ENCODE measurements at places on chromosomes 3 and 15.

GRCh38 chr3:97917813-97918536 lies 54.3 kb downstream of the RIOX2 start:
- DNase-seq: no peak

- DNase-seq: no peak
These were observed 392.3 kb upstream of the ZNF717 start for GRCh38 chr3:76177610-76178009.

DNA sequence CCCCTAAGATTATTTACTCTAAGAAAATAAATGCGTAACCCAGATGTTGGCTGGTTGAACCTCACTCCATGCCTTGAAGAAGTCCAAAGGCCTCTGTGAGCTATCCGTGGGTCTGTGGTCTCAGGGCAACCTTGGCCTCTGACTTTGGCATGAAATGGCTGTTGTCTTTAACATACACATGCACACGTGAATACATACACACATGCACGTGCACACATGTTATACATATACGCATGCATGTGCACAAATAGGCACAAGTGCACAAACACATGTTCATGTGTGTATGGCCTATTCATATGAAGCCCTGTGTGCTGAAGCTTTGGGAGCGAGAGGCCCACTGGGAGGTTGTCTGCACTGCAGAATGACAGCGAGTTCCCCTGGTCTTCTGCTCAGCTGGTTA lies 50.8 kb downstream of the KLF15 start:
- no peak for DNase-seq

DNA sequence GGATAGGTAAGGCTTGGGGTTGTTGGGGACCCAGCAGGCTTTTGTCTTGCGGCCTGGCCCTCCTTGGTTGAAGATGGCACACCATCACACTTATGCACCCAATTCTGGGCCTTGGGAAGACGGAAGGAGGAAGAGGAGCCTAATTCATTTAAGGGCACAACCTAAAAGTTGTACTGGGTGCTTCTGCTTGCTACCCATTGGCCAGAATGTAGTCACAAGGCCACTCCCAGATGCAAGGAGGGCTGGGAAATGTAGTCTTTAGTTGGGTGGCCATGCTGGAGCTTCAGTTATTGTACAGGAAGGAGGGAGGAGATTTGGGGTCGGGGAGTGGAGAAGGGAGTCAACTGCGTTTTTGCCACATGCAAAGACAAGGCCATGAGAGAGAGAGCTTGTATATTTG lies 109.2 kb downstream of the TMEM266 start:
- peak; percentile 25 for DNase-seq

DNA sequence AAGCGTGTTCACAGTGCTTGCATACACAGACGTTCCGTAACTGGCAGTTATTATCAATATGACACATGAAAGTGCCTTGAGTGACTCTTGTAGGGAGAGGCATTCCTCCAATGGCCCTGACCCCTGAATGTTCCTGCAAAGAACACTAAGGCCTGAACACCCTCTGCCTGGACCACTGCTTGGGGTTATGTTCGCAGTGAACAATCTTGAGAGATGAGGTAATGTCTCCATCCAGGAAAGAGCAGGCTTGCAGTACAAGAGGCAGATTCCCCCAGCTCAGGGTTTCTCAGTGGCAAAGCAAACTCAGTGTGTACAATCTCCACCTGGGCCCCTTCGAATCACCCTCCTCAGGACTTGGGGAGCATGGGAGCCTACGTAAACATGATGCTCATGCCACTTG lies 324.6 kb downstream of the MAGI1 start:
- no peak for DNase-seq

DNA sequence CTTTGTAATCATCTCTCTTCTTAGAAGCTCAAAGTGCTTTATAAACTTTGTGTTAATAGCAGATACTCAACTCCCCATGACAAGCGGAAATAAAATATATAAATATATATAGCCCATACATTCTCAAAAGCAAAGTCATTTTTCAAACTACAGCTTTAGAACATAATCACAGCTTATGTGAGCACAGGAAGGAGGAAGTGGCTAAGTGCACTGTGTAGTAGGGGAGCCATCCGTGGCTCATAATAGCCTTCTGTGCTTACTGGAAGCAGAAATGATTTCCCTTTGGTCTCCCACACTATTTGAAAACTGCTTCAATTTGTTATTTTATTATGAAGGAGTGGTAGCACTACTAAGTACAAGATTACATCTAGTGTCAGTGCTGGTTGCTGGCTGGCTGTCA lies 151.4 kb upstream of the ARL6 start:
- no peak for DNase-seq

GRCh38 chr15:55742927-55743728 lies at the start of gene PRTG:
PRTG (minus strand) TSS chr15:55743152; CDS start chr15:55742931, 221 bp downstream.
- no peak for DNase-seq

DNA sequence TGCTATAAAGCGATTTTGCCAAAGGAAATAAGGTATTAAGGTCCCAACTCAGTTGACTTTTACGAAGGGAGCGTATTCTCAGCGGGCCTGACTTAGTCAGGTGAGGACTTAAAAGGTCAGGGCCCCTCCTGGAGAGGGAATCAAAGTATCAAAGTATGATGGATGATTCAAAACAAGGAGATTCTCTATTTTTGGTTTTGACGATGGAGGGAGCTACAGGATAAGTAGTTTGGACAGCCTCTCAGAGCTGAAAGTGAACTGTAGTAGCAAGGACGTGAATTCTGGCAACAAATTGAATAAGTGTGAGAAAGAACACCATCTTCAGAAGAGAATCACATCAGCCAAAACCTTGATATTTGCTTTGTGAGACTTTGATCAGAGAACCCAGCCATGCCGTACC lies 1186.5 kb downstream of the SI start:
- DNase-seq: no peak

DNA sequence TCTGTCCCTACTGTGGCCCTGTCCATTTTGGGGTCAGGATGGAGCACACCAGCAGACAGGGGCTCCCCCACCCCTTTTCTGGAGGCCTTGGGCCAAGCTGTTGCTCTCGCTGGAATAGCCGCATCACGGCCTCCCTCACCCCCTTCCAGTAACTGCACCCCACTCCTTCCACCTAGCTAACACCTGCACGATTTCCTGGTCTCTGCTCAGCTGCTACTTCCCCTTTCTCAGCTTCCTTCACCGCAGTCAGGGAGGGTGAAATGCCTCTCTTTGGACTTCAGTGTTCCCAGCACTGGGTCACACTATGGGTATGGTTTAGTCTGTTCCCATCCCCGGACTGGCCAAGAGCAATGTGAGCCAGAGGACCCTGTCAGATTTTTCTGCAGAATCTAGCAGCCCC lies 400.2 kb downstream of the MCTP2 start:
- no peak for DNase-seq

GRCh38 chr3:161744366-161744765 lies 247.8 kb downstream of the OTOL1 start:
- DNase-seq: no peak

DNA sequence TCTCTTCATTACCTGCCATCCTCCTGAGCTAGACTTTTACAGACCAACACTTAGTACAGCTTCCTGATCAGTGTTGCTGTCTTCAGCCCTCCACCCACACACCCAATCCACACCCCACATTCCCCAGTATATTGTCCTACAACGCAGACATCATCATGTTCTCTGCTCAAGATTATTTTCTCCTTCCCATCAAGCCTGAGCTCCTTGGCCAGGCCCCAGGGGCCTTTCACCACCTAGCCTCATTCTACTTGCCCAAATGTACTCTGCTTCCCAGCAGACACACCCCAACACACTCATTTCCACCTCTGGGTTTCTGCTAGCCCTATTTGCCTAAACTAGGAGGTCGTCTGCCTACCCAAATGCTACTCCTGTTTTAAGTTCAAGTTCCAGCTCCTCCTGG lies 37.0 kb downstream of the DAPK2 start:
- DNase-seq: no peak

GRCh38 chr3:15151166-15151565 lies 52.2 kb upstream of the RBSN start:
- no peak for DNase-seq

DNA sequence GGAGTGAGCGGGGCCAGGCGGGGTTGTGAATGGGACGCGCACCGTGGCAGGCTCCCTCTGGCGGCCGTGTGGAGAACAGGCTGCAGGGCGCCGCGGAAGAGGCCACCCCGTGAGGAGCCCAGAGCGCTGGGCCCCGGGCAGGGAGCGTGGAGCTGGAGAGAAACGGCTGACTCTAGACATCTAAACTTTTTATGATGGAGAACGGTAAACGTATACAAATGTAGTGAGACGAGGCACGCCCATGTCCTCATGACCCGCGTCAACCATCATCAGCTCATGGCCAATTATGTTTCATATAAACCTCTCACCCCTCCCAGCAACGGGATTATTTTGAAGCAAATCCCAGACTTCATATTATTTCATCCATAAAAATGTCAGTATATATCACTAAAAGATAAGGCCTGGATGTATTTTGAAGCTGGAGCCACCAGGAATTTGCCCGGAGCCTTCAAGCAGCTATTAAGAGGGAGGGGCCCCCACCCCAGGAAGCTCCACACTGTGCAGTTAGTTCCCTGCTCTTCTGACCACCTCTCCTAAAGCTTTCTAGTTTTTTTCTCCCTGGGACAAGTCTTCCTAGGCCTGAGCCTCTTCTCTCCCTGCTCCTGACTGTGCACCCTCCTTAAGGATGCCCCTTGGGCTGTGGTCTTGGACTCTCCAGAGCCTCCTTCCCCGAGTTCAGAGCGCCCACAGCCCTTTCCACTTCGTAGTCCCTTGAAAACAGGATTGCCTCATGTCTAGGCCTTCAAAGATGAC lies 149.5 kb downstream of the SMAD6 start:
- DNase-seq: peak; percentile 86

DNA sequence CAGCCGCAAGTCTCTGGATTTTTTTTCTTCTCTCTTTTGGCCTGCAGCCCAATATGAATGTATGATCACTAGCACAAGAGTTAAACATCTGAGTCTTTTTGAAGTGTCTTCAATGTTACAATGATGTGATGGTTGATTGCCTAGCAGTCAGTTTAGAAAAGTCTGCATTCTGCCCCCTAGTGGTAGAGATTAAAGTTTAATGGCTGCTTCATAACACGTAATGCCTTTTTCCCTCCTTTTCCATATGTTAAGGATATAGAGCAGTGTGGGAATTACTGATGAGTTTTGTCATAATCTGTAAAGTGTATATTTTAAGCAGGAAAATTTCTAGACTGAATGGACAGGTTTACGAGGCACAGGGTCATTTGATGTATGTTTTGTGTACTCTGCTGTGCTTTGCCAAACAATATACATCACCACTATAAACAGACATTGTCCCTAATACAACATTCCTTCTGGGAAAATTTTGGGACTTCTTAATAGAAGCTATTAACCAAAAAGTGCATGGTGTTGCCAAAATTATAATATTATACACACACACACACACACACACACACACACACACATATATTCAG lies 1038.5 kb upstream of the NR2F2 start:
- peak; percentile 80 for DNase-seq

GRCh38 chr3:113293348-113293747 lies 82.0 kb downstream of the BOC start:
- DNase-seq: no peak

DNA sequence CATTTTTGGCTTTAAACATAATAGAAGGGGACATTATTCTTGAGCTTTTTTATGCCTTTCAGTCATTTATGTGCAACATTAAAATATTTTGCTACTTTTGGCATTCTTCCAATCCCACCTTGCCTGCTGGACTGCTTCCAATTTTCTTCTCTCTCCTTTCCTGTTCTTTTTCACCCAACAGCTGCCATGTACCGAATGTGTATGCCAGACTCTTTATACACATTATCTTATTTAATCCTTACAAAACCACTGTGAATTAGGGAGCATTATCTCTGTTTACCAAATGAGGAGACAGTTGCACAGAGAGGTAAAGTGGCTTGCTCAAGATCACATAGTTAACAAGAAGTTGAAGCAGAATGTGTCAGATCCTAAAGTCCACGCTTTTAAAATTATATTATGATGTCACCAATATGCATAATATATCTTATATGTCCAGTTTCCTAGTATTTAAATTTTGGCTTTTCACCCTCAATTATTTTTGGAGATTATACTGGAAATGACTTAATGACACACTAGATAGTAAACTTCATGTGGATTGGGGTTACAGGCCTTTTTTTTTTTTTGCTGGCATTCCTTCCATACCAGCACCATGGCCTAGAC lies 231.5 kb downstream of the THRB start:
- no peak for DNase-seq

DNA sequence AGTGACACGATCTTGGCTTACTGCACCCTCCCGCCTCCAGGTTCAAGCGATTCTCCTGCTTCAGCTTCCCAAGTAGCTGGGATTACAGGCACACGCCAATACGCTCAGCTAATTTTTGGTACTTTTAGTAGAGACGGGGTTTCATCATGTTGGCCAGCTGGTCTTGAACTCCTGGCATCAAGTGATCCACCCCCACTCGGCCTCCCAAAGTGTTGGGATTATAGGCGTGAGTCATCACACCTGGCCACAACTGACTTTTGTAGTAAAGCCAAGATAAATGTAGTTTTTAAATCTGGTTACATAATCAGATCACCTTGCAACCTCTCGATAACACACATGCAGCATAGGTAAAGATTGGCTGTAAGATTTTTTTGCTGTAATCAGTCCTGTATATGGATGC lies 657.5 kb upstream of the DPPA4 start:
- no peak for DNase-seq

DNA sequence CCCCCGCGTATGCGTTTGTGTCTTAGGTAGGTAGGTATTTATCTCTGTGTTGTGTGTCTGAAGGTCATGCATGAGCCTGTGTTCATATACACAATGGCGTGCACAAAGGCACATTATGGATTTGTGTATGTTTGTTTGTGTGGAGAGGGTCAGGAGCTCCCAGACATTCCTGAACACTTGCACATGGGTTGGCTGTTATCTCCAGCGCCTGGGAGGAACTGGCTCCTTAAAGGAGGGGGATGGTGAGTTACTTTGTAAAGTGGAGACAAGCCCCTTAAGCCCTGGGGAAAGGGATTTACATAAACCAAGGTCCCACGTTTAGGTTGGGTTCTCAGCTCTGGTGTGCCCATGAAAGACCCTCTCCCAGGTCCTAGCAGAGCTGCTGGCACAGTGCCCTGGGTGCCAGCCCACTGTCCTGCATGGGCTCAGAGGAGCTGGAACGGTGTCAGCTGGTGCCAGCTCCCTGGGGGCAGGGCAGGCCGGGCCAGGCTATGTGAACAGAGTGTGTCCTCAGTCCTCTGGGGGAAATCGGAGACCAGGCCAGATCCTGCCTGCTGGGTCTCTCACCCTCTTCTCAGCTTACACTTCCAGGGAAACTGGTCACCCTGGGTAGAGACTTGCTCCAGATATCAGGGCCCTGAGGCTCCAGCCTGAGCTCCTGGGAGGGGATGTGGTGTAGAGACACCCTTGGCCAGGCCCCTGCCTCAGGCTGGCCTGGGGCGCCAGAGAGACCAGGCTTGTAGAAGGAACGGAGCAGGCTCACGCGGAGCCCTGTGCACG lies 25.1 kb downstream of the SNX33 start:
- DNase-seq: no peak
